GM20000 (cell line): ENCODE measurements at places on chromosomes 11 and 22.

- DNase-seq = no peak
Observed at GRCh38 chr11:84828616-84829015, 798.5 kb downstream of the DLG2 start.

- no peak for DNase-seq
Observed at GRCh38 chr11:111355956-111356659, 23.0 kb downstream of the POU2AF1 start.

DNA sequence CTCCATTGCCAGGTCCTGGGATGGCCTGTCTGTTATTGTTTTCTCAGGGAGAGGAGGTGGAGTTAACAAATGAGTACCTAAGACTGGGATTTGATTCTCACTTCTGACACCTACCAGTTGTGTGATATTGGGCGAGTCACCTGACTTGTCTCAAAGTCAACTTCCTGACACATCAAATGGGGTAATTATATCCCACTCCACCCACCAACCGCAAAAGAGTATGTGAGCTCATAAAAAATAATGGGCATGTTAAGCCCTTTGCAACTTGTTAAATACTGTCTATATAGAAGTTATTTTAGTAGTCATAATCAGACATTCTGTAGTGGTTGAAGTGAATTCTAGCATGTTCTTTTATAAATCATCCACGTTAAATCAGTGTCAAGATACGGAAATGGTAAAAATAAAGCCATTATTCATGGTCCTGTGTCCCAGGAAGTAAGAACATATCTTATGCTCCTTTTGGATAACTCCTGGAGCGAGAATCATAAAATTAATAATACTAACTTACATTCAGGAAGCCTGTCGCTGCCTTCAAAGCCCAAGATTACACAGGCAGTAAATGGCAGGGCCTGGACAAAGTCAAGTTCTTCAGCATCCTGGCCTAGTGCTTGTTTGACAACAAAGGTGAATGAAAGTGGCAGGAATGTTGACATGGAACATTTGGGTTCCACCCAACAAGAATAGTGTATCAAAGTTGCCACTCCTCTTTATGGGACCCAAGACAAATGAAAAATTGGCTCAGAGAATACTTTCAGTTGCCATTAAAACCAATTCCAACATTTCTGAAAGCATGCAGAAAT, 54.3 kb downstream of the SYTL2 start:
- no peak for DNase-seq

GRCh38 chr22:24416611-24417010, 10.8 kb upstream of the ADORA2A start:
- no peak for DNase-seq

DNA sequence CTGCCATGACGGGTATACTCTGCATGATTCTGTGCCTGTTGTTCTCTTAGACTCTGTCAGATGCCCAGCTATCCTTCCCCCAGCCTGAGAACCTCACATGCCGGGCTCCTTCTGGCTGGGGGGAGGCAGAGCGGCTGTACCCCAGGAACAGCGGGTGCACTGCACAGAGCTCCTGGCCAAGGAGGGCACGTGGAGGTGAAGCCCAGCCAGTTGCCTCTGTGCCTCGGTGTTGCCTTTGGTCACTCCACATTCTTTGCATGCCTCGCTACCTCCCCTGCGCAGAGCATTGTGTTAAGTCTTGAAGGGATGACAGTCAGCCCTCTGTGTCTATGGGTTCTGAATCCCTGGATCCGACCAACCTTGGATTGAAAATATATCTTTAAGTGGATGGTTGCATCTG, 77.7 kb downstream of the FEZ1 start:
- DNase-seq = no peak

DNA sequence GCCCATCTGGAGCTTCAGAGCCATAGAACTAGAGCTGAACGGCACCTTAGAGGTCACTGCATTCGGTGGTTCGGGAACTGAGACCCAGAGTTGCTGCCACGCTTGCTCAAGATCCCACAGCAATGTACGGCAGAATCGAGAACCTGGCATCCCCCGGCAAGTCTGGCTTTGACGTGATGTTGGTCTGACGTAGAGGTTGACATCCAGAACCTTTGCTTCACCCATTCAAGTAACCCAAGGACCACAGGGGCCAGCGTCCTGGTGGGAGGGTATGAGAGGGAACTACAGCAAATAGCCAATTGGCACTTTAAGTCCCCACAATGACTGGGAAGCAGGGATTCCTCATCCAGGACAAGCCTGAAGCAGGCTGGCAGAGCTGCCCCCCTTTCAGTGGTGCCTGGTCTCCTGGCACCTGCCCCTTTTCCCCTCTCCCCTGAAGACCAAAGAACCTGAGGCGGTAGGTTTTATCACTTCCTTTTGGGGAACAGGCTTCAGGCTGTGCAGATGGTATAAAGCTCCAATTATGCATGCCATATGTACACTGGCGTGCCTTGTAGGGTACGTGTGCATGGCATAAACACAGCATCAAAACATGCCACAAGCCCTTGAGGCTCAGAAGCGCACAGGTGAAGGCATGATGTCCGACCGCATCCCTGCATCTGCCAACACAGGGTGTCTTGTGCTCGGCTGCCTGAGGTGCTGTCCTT, 15.3 kb upstream of the TEF start:
- no peak for DNase-seq

DNA sequence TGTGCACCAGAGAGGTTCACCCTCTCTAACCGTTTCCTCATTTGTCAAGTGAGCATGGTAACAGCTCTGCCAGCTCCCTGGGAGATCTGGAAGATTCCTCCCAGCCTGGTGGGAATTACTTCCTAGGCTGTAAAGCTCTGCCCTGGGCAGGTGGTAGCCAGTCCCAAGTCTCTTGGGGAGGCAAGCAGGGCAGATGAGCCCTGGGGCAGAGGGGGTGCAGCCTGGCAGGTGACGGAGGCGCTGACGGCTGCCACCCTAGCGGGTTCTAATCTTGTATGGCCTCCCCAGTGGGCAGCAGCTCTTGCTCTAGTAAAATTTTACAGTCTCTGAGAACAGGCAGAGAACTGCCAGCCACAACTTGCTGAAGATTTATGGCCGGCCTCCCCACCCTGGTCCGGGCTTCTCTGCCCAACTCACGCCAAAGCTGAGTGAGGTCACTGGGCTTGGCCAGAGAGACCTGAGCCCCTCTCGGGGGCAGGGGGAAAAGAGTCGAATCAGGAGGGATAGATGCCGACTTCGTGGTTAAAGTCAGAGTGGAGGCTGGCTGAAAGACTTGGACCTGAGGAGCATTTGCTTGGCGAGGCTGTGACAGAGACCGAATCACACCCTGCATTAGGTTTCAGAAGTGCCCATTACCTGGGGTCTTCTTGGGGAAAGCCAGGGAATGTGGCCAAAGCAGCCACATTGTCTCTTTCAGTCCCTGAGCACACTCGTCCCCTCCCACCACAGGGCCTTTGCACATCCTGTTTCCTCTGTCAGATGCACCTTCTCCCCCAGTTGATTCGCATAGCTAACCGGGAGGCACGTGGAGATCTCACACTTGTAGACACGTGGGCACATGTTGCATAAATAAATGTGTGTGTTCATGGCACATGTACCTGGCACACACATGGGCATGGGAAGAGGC, 188.2 kb downstream of the MN1 start:
- no peak for DNase-seq
